CD4-positive, alpha-beta T cell treated with Interleukin-6 at 100 ng/mL for 8 hours (primary cell): ENCODE measurements at places on chromosomes 5 and 9.

- no peak for DNase-seq
These were observed 17.0 kb downstream of the MRPL36 start for GRCh38 chr5:1782385-1783215.

DNA sequence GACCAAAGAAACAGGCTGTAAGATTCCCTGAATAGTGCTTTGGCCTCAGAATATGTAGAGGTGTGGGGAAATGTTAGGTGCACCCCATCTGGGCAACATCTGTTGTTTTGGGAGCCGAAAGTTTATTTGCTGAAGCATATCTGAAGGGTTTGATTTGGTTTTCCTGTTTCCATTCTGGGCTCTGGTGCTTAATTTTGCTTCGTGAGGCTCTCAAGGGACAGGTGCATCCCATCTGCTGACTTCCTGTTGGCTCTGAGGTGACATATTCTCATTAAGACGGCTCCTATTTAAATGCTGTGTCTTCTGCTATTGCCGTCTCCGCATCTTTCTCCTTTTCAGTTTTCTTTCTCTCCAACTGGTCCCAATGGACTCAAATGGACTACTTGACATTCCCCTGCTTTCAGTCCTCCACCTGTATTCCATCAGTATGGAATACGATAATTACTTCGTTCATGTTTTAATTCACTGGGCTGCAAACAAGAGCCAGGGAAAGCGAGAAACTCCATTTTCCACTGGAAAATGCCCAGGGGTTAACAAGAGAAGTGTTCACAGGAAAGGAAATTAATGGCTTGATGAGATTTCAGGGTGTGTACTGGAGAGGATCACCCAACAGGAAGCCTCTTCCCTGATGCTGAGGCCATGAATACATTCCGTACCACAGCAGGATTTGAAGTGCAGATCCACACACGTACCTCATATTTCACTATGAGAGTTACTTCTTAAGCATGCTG, 104.0 kb downstream of the MTX3 start:
- no peak for DNase-seq

- DNase-seq = no peak
These were observed 112.4 kb upstream of the SPATA31D4 start for GRCh38 chr9:81815781-81816180.

DNA sequence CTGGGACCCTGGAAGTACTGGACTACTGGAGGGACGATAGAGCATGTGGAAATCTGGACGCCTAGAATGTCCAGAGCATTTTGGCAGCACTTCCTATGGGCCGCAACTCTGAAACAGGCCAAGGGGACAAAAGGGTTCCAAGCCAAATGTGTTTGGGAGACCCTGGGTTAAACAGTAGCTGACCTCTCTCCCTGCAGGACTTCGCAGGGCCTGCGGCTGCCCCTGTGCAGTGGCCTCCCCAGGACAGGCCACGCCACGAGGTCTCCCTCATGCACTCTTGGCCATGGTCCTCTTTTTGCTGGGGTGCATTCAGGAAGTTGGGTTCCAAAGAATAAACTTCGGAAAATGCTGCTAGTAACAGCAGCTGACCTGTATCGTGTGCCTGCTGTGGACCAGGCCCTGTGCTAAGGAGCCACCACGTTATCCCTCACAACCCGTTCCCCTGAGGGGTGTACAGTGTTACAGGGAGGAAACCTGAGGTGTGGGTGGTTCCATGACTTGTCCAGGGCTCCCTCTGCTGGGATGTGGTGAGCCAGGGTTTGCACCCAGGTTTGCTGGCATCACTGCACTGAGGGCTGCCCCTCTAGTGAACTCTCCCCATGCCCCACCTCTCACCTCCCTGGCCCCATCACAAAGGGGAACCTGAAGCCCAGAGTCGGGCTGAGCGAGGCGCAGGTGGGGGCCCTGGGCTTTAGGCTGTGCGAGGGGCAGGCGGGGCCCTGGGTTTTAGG, 79.4 kb downstream of the AMBP start:
- DNase-seq = no peak

DNA sequence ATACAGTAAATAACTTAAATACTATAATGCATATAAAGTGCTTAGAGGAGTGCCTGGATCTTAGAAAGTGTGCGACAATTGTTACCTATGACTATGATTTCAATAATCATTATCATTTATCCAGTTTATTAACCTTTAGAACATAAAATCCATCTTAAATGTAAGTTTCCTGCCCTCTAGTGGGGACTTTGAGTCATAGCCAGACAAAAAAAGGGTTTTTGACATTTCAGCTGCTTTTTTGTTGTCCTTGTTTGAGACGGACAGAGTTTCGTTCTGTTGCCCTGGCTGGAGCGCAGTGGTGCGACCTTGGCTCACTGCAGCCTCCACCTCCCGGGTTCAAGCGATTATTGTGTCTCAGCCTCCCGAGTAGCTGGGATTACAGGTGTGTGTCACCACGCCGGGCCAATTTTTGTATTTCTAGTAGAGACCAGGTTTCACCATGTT, 9.7 kb upstream of the C9orf152 start:
- peak; percentile 12 for DNase-seq

GRCh38 chr5:126683912-126684311, 83.2 kb downstream of the PHAX start:
- DNase-seq = no peak

GRCh38 chr9:1717882-1718281, 297.3 kb upstream of the SMARCA2 start:
- no peak for DNase-seq

GRCh38 chr5:102114525-102115069, 181.5 kb downstream of the SLCO4C1 start:
- DNase-seq = no peak

DNA sequence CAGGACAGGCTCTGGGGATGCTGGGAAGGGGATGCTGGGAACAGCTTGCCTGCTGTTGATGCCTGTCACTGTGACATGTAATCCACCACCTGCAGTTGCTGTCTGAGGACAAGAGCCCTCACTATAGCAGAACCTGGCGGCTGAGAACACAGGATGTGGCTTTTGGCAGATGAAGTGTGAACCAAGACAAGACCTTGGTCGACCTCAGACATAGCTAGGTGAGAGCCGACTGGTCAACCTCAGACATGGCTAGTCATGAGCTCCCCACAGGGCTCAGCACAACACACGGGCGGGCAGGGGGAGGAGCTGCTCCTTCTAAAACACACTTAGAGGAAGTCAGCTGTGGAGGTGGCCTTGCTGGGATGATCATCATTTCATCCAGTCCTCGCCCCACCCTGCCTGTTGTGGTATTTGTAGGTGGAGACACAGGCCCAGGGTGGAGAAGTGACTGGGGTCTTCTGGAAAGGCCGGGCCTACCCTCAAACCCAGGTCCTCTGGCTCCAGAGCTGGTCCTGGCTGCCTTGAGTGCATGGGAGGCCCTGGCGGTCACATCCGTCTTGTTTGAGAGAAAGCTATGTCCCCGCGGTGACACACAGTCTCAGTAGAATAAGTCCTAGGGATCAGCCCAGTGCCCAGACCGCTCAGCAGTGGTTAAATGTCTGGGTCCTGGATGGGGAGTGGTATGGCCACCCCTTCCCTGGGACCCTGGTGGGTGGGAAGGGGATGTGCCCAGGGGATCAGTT, 6.1 kb downstream of the SUSD3 start:
- peak; percentile 93 for DNase-seq

DNA sequence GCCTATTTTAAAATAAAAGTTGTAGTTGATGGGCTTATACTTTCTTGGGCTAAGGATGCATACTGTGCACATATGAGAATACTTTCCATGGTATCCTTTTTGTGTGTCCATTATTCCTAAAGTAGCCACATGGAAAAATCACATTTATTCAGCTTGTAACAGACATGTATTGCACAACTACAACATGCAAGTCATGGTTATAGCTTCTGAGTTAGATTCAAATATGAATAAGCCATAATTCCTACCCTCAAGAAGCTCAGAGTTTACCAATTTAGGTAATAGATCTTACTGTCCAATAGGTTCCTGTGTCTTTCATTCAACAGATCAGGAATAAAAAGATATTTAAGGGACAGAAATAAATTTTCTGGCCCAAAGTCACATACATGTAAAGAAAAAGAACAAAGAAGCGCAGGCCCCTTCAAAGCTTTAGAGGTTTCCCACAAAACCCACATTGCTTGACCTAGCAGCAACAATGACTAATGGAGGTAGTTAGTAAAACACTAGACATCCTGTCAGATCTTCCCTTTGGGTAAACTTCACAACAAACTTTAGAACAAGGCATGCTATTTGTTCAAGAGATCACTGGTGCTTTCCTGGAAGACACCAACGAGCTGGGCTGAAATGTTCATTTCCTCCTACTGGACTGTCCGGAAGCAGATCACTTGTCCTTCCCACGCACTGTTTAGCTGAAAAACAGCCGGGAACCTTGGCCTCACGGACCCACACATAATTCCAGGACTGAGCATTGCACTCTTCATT, 78.4 kb upstream of the ITGA1 start:
- peak; percentile 32 for DNase-seq

DNA sequence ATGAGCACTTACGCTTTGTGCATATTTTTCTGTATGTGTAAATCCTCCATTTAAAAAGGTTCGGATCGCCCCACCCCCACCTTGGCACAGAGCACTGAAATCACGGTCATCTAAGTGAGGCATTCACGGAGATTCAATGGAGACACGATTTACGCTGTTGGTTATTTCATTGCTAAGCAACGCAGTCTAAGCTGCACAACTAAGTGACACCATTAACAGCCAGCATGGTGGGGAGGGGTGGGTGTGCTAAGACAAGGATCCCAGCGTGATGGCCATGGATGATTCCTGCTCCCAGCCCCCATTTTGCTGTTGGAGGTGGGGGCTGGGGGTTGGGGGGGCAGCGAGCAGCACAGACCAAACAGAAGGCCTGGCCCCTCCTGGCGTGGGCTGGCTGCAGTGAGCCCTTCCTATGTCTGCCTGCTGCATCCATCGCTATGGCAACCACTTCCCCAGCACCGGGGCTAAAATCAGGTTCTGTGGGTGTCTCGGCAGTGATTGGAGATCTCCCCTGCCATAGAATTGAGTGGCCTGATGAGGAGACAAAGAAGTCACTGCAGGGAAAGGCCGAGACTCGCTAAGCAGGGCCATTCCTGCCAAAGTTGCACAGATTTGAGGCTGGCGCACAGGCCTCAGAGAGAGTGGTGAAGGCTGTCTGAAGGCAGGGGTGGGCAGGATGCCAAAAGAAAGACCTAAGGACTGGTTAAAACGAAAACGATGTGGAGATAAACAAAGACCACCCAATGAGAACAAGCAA, 14.3 kb upstream of the MARCHF6 start:
- DNase-seq = no peak

DNA sequence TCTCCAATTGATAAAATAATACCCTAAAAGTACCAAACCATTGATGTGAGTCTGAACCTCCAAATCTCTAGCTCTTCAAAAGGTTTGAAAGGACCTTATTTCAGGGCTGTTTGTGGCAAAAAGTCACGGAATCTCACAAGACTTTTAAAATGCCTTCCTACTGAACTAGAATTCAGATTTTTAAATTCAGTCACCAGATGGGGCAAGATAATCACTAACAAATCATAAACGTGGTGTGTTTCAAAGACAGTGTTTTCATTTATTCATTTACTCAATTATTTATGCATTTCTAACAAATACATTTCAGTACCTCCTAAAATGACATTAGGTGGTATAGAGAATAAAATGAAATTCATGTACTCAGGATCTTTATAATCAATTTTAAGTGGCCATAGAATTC, 68.2 kb upstream of the SMC2 start:
- no peak for DNase-seq

- no peak for DNase-seq
These were observed 597.0 kb downstream of the PTPRD start for GRCh38 chr9:10015755-10016154.

DNA sequence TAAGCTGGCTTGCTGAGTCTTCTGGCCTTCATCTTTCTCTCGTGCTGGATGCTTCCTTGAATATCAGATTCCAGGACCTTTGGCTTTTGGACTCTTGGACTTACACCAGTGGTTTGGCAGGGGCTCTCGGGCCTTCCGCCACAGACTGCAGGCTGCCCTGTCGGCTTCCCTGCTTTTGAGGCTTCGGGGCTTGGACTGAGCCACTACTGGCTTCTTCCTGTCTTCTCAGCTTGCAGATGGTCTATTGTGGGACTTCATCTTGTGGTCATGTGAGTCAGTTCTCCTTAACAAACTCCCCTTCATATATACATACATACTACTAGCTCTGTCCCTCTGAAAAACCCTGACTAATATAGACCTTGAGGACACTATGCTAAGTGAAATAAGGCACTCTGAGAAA, 78.3 kb upstream of the SSBP2 start:
- no peak for DNase-seq

GRCh38 chr5:141510850-141511601, 22.1 kb downstream of the PCDHGC5 start:
- DNase-seq = no peak

DNA sequence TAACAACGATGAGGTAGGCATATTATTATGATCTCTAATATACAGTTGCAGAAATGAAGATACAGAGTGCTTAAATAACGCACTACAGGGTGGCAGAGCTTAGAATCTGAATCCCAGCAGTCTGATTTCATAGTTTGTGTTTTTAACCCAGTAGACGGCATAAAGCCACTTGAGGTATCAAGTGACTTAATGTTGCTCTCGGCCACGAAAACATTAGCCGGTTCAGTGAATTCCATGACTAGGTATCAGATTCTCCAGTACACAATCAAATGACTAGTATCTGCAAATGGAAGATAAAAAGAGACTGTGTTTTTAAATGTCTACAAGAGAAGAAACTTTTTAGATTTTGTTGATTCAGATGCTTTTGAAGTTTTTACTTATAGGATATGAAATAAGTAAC, 24.8 kb downstream of the SMC2 start:
- DNase-seq = no peak

DNA sequence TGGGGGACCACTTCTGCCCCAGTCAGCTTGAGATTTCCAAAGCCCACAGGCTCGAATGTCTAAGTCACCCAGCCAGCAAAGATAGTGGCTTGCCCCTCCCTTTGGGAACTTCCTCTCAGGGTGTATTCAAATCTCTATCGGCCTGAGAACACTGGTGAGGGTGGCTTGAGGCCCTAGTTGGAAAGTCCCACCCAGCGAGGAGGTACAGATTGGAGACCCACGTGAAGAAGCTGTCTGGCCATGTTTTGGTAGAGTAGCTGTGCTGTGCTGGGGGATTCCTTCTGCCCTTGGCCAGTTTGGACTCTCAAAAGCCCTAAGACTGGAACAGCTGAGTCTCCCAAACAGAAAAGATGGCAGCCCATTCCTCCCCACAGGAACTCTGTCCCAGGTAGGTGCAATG, 172.7 kb upstream of the RIOK2 start:
- no peak for DNase-seq

- DNase-seq = no peak
These were observed 343.7 kb downstream of the EBF1 start for GRCh38 chr5:158755986-158756385.

DNA sequence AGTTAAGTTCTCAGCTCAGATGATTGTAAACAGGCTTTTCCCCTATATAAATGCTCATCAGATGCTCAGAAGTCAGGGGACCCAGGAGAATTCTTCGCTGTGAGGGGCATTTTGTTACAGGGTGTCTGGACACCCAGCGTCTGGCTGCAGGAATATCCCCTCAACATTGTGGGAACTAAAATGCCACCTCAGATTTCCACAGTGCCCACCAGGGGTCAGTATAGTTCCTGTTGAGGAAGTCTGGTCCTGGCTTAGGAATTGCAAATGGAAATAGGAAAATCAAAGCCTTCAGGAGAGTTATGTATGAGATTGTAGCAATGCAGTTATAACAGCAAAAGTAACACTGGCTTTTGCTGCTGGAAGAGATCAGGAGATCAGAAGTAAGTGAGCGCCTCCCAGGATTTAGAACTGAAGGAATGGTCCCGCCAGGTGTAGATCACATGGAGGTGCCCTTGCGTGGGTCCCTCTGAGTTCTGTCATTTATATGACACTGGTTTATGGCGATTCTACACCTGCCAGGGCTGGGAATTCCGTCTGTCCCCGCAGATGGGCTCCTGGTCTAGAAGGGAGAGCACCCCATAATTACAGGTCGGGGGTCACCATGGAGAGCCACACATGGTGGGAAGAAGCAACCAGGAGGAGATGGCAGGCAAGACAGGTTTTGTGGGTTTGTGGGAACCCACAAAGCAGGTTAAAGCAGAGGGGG, 47.1 kb upstream of the CTSL start:
- DNase-seq = peak; percentile 36
